Sciatic nerve (tissue), 2 donors: ENCODE measurements at places on chromosomes 6 and 20. TPM values are rescaled to one million over a fixed set of nuclear protein-coding genes. Genes with fewer than 3 reads are reported as not detected.

The LINC00237 gene
- total RNA-seq, result not detected

The FILIP1 gene
- 40.2 TPM for total RNA-seq

The F13A1 gene
- 231 TPM for total RNA-seq

The ADTRP gene
- 0.76 TPM for total RNA-seq

The MOG gene
- not detected for total RNA-seq

The SIRPD gene
- not detected for total RNA-seq
